ENCODE measurements at places on chromosomes 13 and 19.

- no peak for DNase-seq
- no peak overlapping the region for H3K27ac ChIP-seq
- H3K4me3 ChIP-seq: no peak overlapping the region
- H3K27me3 ChIP-seq: no peaks in the 10 kb centered on the region
- no peaks in the 10 kb centered on the region for H3K4me1 ChIP-seq
These were observed 470.7 kb downstream of the ZNF536 start for GRCh38 chr19:30842926-30843325.

- DNase-seq: no peak
- H3K36me3 ChIP-seq: no peaks in the 10 kb centered on the region
- H3K4me3 ChIP-seq: peak overlapping the region; percentile 85
These were observed 500 bp upstream of the JUNB start for GRCh38 chr19:12790628-12791344.

GRCh38 chr13:48681905-48682304, 28.2 kb downstream of the CYSLTR2 start:
- no peaks in the 10 kb centered on the region for H3K27me3 ChIP-seq
- no peak for DNase-seq
- H3K36me3 ChIP-seq: no peaks in the 10 kb centered on the region
- no peak overlapping the region for H3K4me3 ChIP-seq

GRCh38 chr19:35673121-35673804, 6.9 kb downstream of the UPK1A start:
- H3K27ac ChIP-seq: no peak overlapping the region
- no peaks in the 10 kb centered on the region for H3K27me3 ChIP-seq
- H3K4me1 ChIP-seq: peaks cover 3% of the 10 kb centered on the region
- H3K36me3 ChIP-seq: no peaks in the 10 kb centered on the region
- peak; percentile 27 for DNase-seq
- H3K4me3 ChIP-seq: no peak overlapping the region

GRCh38 chr19:6767357-6768235, at the start of gene SH2D3A:
TSS of gene SH2D3A (minus strand) at chr19:6767435. CDS start at chr19:6763748, 3,687 bp downstream.
- peak; percentile 96 for DNase-seq
- peak within 1 kb of the TSS; percentile 97 for H3K27ac ChIP-seq
- H3K27me3 ChIP-seq: no peaks in the 10 kb centered on the region
- H3K36me3 ChIP-seq: peaks cover 3% of the 10 kb centered on the region
- H3K4me3 ChIP-seq: peak within 1 kb of the TSS; percentile 80

DNA sequence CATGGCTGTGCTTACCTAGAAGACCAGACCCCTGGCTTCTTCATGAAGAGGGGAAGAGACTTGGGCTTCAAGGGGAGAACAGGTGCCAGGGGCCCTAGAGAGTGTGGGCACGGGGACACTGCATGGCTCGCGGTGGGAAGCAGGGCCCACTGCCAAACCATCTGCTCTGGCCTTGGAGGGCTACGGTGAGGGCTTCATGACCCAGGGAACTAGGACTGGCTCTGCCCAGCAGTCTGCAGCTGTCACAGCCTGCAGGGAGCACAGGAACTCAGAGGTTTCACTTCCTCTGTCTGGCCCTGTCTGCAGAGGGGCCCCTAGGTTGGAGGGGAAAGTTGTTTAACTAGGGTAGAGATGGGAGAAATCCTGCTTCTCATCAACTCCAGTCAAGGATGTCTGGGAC, 4.3 kb downstream of the ERCC1 start:
- H3K4me1 ChIP-seq: peaks cover 22% of the 10 kb centered on the region
- no peak overlapping the region for H3K27ac ChIP-seq
- DNase-seq: no peak
- peaks cover 7% of the 10 kb centered on the region for H3K36me3 ChIP-seq
- no peak overlapping the region for H3K4me3 ChIP-seq

DNA sequence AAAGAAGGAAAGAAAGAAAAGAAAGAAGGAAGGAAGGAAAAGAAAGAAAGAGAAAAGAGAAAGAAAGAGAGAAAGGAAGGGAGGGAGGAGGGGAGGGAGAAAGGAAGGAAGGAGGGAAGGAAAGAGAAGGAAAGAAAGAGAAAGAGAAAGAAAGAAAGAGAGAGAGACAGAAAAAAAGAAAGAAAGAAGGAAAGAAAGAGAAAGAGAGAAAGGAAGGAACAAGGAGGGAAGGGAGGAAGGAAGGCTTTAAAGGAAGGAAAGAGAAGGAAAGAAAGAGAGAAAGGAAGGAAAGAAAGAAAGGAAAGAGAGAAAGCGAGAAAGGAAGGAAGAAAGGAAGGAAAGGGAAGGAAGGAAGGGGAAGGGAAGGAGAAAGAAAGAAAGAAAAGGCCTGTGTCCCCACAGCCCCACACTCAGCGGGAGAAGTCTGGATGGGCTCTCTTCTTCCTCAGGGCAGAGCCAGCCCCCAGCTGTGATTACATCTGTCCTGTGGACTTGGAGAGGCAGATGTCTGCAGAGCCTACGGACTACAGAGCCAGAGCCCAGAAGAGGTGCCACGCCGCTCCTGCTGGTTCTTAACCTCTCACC, 9.6 kb downstream of the PTPRH start:
- no peak for DNase-seq
- H3K4me1 ChIP-seq: no peaks in the 10 kb centered on the region
- peaks cover 3% of the 10 kb centered on the region for H3K27me3 ChIP-seq
- no peak overlapping the region for H3K4me3 ChIP-seq

- no peaks in the 10 kb centered on the region for H3K4me1 ChIP-seq
- no peak overlapping the region for H3K4me3 ChIP-seq
- DNase-seq: peak; percentile 8
- no peaks in the 10 kb centered on the region for H3K27me3 ChIP-seq
- H3K36me3 ChIP-seq: no peaks in the 10 kb centered on the region
These were observed 65.1 kb downstream of the SIAH3 start for GRCh38 chr13:45786293-45786920.

- H3K36me3 ChIP-seq: no peaks in the 10 kb centered on the region
- H3K4me1 ChIP-seq: no peaks in the 10 kb centered on the region
- no peak for DNase-seq
- H3K4me3 ChIP-seq: no peak overlapping the region
These were observed 1381.0 kb upstream of the MIR17HG start for GRCh38 chr13:89966524-89966923.

GRCh38 chr19:31675193-31675913, 326.1 kb upstream of the TSHZ3 start:
- no peaks in the 10 kb centered on the region for H3K36me3 ChIP-seq
- no peaks in the 10 kb centered on the region for H3K4me1 ChIP-seq
- H3K27me3 ChIP-seq: no peaks in the 10 kb centered on the region
- DNase-seq: no peak

DNA sequence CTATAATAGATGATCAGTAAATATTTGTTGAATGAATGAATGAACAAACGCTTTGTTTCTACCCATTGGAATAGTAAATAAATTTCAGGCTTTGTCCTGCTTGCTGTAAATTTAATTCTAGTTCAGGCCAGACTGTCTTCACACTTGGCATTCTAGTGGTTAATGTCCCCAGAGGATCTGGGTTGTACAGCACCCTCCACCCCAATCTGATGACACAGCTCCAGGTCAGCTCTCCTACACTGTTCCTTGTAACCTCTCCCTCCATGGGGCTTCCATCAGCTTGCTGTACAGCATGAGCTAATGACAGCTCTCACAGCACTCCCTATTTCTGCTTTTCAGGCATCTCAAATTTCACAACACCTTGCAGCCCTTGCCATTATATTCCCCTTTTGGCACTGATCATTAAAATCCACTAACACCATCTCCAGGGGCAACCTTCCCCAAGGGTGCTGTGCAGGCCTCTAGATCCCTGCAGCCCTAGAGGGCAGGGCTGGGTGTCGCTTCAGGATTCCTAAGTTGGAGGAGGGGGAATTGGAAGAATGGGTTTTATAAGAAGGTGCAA, 12.7 kb upstream of the KL start:
- no peaks in the 10 kb centered on the region for H3K27me3 ChIP-seq
- no peaks in the 10 kb centered on the region for H3K4me1 ChIP-seq
- no peaks in the 10 kb centered on the region for H3K36me3 ChIP-seq
- no peak overlapping the region for H3K4me3 ChIP-seq
- H3K27ac ChIP-seq: no peak overlapping the region

DNA sequence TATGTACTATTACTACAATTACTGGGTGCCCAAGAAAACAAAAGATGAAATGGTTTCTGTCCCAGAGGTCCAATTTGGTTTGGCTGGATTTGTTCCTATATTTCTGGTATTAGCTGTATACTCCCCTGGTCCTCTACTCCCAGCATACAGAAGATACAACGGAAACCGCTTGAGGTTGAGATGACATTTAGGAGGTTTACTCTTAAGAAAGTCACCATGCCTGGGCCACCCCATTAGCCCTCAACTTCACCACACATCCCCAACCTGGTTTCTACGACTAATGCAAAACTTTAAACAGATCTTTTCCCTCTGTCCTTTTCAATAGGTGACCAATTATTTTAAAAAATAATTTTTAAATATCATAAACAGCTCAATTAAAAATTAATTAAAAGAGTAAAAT, 46.0 kb upstream of the EEF1AKMT1 start:
- H3K27ac ChIP-seq: no peak overlapping the region
- no peak overlapping the region for H3K4me3 ChIP-seq
- H3K27me3 ChIP-seq: no peaks in the 10 kb centered on the region
- H3K36me3 ChIP-seq: no peaks in the 10 kb centered on the region
- DNase-seq: no peak
- no peaks in the 10 kb centered on the region for H3K4me1 ChIP-seq

GRCh38 chr19:5330307-5330720, 10.3 kb downstream of the PTPRS start:
- H3K4me3 ChIP-seq: no peak overlapping the region
- no peak overlapping the region for H3K27ac ChIP-seq
- no peaks in the 10 kb centered on the region for H3K36me3 ChIP-seq

- H3K4me3 ChIP-seq: no peak overlapping the region
- no peak for DNase-seq
- no peak overlapping the region for H3K27ac ChIP-seq
- H3K4me1 ChIP-seq: no peaks in the 10 kb centered on the region
- no peaks in the 10 kb centered on the region for H3K27me3 ChIP-seq
These were observed 279.2 kb upstream of the PRR20A start for GRCh38 chr13:56861476-56861875.

DNA sequence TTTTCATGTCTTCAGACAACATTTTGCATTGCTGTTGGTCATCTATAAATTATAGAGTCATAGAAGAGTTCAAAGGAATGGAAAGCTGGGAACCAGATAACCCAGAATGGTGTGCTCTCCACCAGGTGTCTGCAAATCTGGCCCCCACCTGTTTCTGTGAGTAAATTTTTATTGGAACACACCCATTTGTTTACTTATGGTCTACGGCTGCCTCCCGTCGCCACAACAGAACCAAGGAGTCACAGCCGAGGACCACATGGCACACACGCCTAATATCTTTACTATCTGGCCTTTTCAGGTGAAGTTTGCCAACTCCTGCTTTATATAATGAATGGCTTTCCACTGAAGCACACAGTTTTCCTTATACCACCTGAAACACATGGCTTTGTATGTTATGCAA, 58.2 kb downstream of the EFNB2 start:
- no peaks in the 10 kb centered on the region for H3K4me1 ChIP-seq
- DNase-seq: no peak
- no peaks in the 10 kb centered on the region for H3K27me3 ChIP-seq
- H3K4me3 ChIP-seq: no peak overlapping the region
- no peaks in the 10 kb centered on the region for H3K36me3 ChIP-seq

- no peaks in the 10 kb centered on the region for H3K4me1 ChIP-seq
- no peaks in the 10 kb centered on the region for H3K27me3 ChIP-seq
- DNase-seq: no peak
- no peak overlapping the region for H3K27ac ChIP-seq
- H3K36me3 ChIP-seq: no peaks in the 10 kb centered on the region
These were observed 8.8 kb upstream of the HOMER3 start for GRCh38 chr19:18949858-18950257.

DNA sequence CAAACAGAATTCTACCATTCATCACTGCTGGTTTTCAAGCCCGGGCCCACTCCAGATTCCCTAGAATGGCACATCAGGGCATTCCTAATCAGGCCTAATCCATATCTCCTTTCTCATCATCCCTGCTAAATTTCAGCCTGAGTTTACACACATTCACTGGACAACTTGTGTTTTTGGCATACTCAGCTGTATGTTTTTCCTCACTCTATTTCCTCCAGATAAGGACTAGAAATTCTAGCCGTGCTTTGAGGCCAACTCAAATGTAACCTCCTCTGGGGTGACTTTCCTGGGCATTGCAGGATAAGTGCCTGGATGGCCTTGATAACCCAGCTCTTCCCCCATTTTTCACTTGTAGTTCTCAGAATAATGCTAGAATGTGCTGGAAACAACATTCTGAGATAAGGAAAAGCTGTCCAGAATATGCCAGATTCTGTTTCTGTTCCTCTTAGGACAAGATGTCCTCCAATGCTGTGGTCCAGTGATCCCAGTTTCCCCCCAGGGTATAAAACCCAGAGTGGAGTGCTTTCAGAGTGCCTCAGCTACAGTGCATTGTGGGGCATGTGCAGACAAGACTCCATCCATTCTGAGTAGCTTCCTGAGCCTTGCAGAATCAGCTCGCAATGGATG, 66.9 kb upstream of the CLDN10 start:
- H3K4me3 ChIP-seq: no peak overlapping the region
- H3K36me3 ChIP-seq: no peaks in the 10 kb centered on the region
- H3K4me1 ChIP-seq: no peaks in the 10 kb centered on the region
- DNase-seq: no peak
- no peak overlapping the region for H3K27ac ChIP-seq

DNA sequence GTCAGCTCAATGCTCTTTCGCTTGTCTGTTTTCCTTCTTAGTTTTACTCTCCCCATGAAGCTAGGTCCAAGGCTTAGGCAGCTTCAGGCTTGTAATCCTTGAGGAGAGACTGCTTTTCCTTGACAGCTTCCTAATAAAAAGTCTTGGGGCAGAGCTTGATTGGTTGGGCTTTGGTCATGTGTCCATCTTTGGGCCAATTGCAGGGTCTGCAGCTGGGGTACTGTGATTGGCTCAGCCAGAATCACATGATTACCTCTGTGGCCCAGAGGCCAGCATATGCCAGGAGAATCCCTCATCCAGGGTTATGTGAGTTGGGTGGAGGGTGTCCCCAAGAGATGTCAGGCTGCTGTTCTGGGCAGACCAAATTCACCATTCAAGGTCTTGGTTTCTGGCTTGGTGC, 8.1 kb downstream of the KLK1 start:
- peaks cover 11% of the 10 kb centered on the region for H3K27me3 ChIP-seq
- H3K36me3 ChIP-seq: no peaks in the 10 kb centered on the region

DNA sequence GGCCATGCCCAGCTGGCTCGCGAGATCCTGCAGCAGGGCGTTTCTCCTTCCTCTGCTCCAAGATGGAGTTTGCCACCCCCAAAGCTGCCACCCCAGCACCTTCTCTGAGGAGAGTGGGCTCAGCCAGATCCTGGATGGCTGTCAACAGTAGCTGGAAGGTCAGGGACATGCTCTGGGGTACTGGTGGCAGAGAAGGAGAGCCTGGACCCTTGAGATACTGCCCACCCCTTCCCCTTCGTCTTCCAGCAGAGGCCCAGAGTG, 11.6 kb downstream of the IRGC start:
- no peaks in the 10 kb centered on the region for H3K4me1 ChIP-seq
- DNase-seq: no peak
- H3K4me3 ChIP-seq: no peak overlapping the region
- H3K27me3 ChIP-seq: no peaks in the 10 kb centered on the region
- no peak overlapping the region for H3K27ac ChIP-seq
- H3K36me3 ChIP-seq: peaks cover 32% of the 10 kb centered on the region

- H3K27ac ChIP-seq: no peak overlapping the region
- DNase-seq: no peak
- H3K4me3 ChIP-seq: no peak overlapping the region
- H3K27me3 ChIP-seq: no peaks in the 10 kb centered on the region
- H3K36me3 ChIP-seq: peaks cover 92% of the 10 kb centered on the region
These were observed 21.5 kb upstream of the QTRT1 start for GRCh38 chr19:10679743-10680142.

GRCh38 chr13:110416131-110417025, 109.3 kb downstream of the COL4A2 start:
- peaks cover 21% of the 10 kb centered on the region for H3K27me3 ChIP-seq
- peaks cover 6% of the 10 kb centered on the region for H3K4me1 ChIP-seq
- H3K36me3 ChIP-seq: no peaks in the 10 kb centered on the region

- no peaks in the 10 kb centered on the region for H3K36me3 ChIP-seq
- no peak for DNase-seq
- peaks cover 7% of the 10 kb centered on the region for H3K4me1 ChIP-seq
- no peak overlapping the region for H3K4me3 ChIP-seq
These were observed 27.4 kb upstream of the CYP4F8 start for GRCh38 chr19:15587663-15588062.

Data from CD4-positive, alpha-beta memory T cell (primary cell).